ENCODE measurements at places on chromosomes 12 and 14.

DNA sequence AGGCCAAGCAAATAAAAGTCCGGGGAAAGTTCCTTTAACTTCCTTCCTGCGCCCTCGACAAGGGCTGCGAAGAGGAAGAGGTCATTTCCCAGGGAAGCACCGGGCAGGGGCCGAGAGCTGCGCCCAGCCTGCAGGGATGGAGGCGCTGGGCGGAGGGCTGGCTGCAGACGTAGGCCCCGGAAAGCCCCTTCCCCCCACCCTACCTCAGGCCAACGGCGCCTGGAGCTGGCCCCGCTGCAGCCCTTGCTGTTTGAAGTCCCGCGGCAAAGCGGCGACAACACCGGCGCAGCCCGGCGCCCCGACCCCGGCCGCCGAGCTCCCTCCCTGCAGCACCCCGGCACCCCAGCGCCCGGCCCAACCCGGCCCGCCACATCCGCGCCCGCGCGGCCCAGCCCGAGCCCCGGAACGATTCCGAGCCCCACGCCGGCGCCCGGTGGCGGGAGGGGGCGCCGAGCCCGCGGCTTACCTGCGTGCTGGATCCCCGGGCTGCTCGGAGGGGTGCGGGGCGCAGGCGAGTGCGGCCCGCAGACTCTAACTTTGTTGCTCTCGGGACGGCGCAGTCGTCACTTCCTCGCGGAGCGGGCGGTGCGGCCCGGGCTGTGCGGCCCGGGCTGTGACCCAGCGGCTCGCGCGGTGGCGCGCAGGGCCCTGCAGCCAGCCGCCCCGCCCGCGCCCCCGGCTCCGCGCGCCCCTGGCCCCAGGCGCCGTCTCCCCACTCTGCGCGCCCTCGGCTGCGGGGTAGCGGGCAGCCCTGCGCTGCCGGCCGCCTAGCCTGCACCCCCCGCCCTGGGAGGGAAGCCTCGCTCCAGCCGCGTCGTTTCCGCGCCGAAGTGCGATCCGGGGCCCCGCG, 64.8 kb upstream of the PTGR2 start:
- DNase-seq: no peak

GRCh38 chr12:125873016-125873415, 807.8 kb downstream of the AACS start:
- DNase-seq: no peak

- no peak for DNase-seq
Measured at GRCh38 chr12:117872546-117873169, 96.1 kb downstream of the KSR2 start.

- no peak for DNase-seq
Measured at GRCh38 chr14:75939200-75939599, 42.6 kb downstream of the TGFB3 start.

DNA sequence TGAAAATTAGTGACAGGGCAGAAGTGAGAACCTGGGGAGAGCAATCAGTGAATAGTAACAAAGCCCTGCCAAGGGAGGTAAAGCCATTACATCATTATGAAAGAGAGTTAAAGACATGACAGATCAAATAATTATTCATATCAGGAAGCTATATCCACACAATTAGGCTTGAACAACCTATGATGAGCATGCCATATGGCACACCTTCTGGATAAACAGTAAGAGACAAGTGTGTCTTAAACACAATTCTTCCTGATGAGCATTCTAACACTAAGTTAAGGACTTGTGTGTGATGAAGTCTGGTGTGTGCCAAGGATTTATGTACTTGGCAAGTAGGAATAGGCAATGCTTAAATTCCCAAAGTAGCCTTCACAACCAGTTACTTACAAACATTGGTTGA, 76.1 kb downstream of the GALNT4 start:
- DNase-seq: no peak

DNA sequence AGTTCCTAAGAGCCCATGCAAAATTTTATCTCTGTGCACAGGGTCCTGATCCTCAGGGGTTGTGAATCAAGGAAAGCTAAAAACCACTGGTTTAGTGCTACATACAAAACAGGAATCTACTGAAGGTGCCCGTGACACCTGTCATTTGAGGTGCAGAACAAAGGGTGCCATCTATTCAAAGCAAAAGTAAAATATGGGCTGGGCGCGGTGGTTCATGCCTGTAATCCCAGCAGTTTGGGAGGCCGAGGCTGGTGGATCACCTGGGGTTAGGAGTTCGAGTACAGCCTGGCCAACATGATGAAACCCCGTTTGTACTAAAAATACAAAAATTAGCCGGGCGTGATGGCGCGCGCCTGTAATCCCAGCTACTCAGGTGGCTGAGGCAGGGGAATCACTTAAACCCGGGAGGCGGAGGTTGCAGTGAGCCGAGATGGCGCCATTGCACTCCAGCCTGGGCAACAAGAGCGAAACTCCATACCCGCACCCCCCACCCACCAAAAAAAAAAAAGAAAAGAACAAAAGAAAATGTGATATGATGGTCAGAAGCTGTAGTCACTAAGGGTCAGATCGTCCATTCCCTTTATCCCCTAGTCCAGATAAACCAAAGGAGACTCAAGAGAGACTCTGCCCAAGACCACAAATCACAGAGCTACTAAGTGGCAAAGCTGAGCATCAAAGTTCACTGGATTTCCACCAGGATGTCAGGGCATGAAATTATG, 3.4 kb downstream of the PPTC7 start:
- DNase-seq: no peak

DNA sequence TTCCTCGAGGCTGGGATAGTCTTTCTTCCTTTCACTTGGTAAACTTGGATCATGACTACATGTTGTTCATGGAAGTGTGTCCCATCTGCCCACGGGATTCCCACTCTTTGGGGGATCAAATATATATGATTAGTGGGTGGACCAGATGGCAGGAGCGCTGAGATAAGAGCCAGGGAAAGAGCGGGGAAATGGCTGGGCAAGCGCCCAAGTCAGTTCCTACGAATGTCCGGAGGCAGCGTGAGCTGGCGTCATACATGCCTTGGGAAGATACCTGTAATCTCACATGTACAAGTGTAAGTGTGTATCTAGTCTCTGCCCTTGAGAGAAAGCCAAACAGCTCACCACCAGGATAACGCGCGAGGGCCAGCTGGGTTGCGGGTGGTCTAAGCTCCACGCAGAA, 62.3 kb downstream of the FZD10 start:
- DNase-seq: no peak

GRCh38 chr12:25713264-25713663, 160.2 kb upstream of the LMNTD1 start:
- DNase-seq: no peak

DNA sequence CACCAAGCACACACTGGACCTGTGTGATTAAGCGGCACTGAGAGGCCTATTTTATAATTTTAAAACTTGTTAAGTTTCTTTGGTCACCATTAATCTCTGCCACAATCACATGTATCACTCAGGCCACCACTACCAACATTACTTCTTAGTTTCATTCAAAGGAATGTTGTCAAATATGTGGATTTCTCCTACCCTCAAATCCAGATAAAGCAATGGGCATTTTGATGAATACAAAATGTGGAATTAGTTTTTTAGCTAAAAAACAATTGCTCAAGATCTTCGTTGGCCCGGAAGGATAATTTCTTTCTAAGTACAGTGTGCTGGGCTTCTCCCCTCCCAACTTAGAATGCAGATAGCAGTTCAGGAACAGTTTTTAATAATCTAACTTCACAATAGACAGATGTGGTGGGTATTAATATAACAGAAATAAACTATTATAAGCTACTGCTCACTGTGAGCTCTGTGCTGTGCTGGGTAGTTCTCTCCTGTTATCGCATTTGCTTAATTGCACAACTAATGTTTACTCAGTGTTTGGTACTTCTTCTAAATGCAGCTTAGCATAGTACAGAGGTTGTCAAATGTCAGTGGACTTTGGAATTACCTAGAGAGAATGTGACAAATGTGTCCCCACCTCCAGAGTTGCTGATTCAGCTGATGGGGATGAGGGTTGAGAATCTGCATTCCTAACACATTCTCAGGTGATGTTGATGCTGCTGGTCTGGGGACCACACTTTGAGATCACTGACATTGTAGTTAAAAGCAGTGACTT, 266.7 kb upstream of the AMIGO2 start:
- no peak for DNase-seq

DNA sequence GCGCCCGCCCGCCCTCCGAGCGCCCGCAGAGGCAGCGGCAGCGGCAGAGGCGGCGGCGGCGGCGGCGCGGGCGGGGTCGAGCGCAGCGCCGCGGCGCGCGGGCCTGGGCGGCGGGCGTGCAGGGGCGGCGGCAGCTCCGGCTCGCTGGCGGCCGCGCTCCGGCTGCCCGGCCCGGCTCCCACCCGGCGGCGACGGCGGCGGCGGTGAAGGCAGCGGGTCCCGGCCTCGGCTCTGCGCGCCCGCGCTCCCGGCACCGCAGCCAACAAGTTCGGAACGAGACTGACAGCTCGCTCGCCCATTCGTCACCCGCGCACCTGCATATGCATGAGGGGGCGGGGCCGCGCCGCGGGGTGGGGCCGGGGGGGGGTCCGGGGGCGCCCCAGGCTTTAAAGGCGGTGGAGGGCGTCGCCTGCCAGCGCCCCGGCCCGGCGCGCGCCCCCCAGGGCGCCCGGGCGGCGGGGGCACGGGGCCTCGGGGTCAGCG, at the start of gene JAG2:
Gene JAG2 (minus strand): TSS at position 281 of the 483 bp plus-strand sequence. CDS start 356 bp downstream, outside the sequence.
- DNase-seq: peak; percentile 55

DNA sequence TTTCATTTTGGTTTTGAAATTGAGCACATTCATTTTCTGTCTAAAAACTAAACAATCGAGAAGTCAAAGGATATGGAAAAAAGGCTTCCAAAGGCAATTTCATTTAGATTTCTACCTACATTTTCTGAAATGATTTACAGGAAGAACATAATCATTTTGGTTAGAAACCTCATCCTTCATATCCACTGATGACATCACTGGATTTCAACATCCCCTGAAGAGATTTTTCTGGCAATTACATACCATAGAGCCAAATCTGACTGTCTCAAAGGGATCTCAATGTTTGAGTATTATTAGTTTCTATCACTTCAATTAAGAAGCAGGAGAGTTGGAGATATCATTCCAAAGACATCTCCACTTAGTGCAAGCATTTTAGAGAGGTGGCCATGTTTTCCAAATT, 137.8 kb downstream of the TTC7B start:
- DNase-seq: no peak

GRCh38 chr12:108969622-108970021, 51.2 kb downstream of the SVOP start:
- DNase-seq: no peak

DNA sequence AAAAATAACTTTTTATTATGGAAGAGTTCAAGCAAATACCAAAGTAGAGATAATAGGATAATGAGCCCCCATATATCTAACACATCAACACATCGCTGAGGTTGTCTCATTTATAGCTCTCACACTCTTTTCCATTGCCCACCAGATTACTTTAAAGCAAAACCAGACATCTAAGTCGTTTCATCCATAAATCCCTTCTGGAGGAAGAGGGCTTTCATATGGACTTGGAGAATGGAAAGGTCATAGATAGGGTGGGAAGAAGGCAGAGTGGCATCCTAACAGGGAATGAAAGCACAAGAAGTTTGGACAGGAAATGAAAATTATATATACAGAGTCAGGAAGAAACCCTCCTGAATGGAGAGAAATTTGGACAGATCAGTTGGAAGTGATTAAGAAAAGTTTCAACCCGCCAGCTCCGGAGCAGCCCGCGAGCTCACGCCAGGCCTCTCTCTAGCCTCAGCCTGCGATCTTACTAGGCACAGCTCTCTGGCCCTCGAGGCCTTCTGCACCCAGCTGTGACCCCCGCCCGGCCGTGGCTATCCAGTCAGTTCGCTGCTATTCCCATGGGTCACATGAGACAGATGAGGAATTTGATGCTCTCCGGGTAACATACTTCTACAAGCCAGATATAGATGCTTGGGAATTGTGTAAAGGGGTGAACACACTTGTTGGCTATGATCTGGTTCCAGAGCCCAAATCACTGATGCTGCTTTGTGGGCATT, 48.4 kb upstream of the NID2 start:
- no peak for DNase-seq

- no peak for DNase-seq
Measured at GRCh38 chr14:64217834-64218233, 76.3 kb downstream of the ESR2 start.
